Heart right ventricle (tissue), 16 donors: ENCODE measurements at places on chromosomes 6 and 20. TPM values are rescaled to one million over a fixed set of nuclear protein-coding genes. Genes with fewer than 3 reads are reported as not detected.

- DNase-seq = no peak
Measured at GRCh38 chr6:31479933-31480535, 17.9 kb upstream of the MICB start.

GRCh38 chr6:6545616-6546317 is 42.8 kb upstream of the LY86 start:
- DNase-seq = no peak

- peak; percentile 77 for DNase-seq
Measured at GRCh38 chr6:70955441-70956190, 1.2 kb downstream of the B3GAT2 start.

- DNase-seq = no peak
Measured at GRCh38 chr6:8000636-8001035, 63.6 kb downstream of the BLOC1S5 start.

DNA sequence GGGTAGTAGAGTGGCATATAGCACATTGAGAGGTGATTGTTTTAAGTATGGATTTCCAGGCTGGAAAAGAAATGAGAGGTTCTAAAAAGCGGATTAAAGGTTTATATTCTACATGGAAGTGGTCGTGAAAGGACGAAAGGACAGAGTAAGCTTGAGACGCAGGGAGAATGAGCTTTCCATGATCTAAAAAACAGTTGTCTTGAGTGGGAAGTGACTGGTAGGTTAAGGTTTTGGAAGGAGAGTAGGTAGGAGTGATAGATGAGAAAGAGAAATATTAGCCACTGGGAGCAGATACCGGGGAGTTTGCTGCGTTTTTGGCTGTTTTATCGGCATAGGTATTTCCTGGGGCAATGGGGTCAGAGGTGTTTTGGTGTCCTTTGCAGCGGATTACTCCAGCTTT is 750.6 kb upstream of the ADGRB3 start:
- DNase-seq = no peak

DNA sequence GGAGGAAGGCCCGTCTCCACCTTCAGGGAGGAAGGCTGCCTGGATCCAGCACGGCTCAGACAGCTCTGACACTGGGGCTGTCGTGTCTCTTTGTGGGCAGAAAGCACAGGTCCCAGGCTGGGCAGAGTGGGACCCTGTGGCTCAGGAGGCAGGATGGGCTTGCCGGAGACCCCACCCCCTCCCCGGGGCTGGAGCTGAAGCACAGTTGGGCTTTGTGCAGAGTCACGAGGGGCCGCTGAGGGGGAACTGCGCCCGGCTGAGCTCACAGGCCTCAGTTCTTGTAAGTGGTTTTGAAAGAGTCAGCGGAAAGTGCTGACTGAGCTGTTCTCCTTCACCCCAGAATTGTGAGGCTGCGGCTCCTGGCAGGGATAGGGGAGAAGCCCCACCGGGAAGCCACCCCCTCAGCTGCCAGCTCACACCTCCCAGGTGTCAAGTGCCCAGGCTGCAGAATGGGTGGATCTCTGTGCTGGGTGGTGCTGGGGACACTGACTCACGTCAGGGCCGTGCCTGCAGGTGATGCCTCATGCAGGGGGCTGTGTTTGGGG is 145.5 kb upstream of the RNF24 start:
- peak; percentile 31 for DNase-seq

GRCh38 chr6:6331393-6331792 is 10.9 kb upstream of the F13A1 start:
- DNase-seq = no peak

- DNase-seq = no peak
Measured at GRCh38 chr6:131770776-131771175, 37.0 kb upstream of the ENPP1 start.

Gene ISM1
- polyA plus RNA-seq = 0.54 TPM
